ENCODE measurements at places on chromosomes 6 and 20.

- DNase-seq: no peak
Observed at GRCh38 chr6:52391599-52391998, 28.5 kb upstream of the EFHC1 start.

DNA sequence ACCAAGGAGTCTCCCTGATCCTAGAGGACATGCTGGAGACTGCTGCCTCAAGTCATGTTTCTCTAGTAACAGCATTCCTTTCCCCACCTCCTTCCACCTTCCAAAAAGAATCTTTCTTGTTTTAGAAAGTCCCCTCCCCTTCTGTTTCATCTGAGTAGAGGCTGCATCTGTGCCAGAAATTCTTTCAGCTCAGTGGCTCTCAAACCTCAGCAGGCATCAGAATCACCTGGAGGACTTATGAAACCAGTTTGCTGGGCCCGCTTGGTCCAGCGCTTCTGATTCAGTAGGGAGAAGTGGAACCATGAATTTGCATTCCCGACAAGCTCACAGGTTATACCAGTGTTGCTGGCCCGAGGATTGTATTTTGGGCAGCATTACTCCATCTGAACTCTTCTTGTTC, 55.1 kb downstream of the TMEM200A start:
- no peak for DNase-seq

DNA sequence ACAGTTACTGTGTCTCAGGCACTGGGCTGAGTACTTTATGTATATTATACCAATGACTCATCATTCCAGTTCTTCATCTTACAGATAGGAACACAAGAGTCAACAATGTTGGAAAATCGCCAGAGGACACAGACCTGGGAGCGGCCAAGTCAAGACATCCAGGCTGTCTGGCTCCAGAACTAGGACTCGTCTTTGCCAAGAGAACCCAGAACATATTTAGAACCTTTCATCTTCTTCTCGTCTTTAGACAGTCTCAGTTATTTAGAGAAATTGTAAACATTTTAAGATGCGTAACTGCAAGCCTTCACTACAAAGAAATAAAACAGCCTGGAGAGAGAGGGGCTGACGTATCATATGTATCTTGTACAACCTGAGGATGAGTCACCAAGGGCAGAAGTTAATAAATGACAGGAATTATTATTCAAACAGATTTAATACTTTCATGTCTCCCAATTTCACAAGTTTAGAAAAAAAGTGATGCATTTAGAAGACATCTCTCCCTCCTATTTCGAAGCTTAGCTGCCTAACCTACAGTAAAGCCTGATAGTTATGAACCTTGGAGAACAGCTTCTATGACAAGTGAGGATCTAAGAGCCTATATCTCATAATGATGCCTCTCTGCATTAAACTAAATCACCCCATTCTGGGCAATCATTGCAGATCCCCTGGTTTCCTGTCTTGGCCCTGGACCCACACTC, 43.4 kb downstream of the SLC22A3 start:
- no peak for DNase-seq

DNA sequence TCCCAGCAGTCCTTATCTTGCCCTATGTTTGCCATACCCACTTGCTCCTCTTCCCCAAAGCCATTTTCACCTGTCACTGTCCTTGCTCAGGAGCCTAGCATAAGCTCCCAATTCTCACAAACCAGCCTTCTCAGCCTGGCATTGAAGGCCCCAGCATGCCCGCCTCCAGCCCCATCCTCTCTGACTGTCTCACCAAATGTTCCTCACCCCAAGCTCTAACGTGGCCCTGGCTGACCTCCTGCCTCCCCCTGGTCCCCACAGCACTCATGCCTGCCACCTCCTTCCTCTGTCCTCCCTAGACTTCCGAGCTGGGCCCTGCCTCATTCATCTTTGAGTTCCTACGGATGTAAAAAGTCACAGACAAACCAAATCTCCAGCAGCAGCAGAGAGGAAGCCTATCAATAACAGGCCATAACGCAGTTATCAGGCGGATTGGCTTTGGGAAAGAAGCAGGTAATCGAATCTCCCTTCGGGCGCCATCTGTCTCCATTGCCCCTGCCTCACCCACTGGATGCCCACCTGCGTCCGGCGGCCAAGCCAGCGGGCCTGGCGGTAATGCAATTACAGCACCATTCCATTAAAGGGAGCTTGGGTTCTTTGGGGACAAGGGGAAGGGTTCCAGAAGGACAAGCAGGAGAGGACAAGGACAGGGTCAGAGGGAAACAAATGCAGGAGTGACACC, 104.4 kb downstream of the MRPL14 start:
- DNase-seq: no peak

DNA sequence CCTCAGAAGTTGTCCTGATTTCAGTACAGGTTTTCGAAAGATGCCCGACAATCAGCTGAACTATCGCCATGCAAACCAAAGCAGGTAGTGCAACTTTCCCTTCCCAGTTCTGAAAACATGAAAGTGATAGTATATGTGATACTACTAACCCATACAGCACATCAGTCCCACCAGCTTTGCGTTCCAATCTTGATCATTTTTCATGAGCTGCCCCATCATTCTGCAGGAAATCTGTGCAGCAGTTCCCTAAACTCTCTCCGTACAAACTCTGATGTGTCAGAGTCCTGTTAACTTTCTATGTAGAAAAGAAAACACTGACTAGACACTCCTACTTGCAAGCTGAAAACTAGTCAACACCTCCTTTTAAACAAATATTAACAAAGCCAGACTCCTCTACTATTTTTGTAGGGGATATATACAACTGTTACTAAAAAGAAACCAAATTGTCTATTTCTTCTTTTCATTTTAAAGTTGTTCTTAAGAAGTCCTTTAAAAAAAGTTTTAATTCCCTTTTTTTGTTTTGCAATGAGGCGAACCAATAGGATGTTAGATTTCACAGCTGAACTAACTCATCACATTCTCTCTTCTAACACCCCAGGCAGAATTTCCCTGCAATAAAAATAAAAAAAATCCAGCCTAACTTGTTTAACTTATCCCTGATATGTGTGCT, 99.6 kb upstream of the DST start:
- DNase-seq: no peak

- no peak for DNase-seq
Observed at GRCh38 chr6:132410830-132411229, 9.6 kb upstream of the MOXD1 start.

DNA sequence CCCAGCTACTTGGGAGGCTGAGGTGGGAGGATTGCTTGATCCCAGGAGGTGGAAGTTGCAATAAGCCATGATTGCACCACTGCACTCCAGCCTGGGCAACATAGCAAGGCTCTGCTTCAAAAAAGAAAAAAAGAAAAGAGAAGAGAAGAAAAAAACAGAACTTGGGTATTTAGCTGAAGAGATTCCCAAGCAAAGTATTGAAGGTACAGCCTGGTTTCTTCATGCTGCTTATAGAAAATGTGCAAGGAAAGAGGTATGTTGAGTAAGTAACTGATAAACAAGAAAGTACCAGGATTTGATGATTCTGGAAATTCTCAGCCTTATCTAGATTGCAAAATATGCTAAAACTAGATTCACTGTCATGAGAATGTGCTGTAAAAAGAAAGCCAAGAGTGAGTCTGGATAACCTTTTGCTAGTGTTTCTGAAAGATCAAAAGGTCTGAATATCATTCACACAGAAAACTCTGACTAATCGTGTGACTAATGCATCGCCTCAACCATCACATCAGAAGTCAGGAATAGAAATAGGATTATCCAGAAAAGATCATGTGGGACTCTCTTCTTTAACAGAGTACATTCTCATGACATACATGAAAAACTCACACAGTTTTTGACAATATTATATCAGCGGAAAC, 32.4 kb upstream of the NOP56 start:
- no peak for DNase-seq

DNA sequence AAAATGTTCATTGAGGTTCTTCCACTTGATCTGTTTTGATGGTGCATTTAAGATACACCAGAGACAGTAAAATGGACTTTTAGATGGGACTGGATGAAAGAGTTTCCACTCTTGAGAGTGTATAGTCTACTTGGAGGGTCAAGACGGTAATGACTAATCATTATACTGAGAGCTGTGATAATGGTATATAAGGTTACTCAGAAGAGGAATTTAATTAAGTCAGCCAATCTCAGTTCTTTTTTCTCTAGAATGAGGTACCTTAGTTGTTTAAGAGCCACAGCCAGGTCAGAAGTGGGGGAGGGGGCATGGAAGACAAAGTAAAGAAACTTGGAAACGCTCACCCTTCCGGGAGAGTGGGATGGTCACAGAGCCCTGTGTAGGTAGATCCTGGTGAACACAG, 123.9 kb downstream of the MAP3K4 start:
- DNase-seq: peak; percentile 8

- DNase-seq: no peak
Observed at GRCh38 chr20:16528078-16528477, 45.2 kb downstream of the KIF16B start.

GRCh38 chr6:77450924-77451323, 12.4 kb downstream of the HTR1B start:
- no peak for DNase-seq

DNA sequence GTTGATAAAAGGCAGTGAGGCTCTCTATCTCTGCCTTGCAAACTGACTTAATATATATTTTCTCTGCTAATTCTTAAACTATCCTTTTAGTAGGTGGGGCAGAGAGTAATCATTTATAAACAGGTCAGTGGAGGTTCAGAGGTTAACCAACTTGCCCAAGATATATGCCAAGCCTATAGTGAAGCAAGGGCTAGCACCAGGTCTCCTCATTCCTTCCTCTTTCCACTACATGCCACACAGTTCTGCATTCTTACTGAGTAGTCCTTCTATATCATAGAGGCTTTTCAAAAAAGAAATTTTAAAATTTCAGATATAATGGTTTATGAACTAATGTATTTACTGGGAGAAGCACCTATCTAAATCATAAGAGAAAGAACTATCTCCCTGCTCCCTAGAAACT, 8.5 kb downstream of the ARG1 start:
- no peak for DNase-seq

- DNase-seq: no peak
Observed at GRCh38 chr20:33393609-33394008, 7.7 kb downstream of the CDK5RAP1 start.

GRCh38 chr6:10643201-10643651, 51.2 kb downstream of the C6orf52 start:
- DNase-seq: no peak

GRCh38 chr6:130046671-130047070, 28.3 kb downstream of the L3MBTL3 start:
- no peak for DNase-seq

DNA sequence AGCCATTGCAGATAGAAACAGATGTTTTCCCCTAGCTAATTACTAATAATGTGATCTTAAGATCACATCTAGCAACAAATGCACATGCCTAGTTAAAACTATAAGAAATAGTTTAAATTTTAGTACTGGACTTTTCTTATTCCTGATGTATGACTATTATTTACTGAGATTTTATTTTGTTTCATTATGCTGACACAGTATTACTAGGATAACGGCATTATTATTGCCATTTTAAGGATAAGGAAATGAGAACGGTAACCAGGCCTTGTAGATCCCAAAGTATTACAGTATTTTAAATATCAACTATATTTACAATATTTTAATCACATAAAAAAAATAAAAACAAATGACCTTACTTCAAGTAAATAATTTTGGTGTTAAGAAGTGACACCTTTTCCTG, 240.3 kb downstream of the ADGRB3 start:
- DNase-seq: no peak

- DNase-seq: no peak
Observed at GRCh38 chr20:23125625-23126191, 39.6 kb upstream of the CD93 start.

DNA sequence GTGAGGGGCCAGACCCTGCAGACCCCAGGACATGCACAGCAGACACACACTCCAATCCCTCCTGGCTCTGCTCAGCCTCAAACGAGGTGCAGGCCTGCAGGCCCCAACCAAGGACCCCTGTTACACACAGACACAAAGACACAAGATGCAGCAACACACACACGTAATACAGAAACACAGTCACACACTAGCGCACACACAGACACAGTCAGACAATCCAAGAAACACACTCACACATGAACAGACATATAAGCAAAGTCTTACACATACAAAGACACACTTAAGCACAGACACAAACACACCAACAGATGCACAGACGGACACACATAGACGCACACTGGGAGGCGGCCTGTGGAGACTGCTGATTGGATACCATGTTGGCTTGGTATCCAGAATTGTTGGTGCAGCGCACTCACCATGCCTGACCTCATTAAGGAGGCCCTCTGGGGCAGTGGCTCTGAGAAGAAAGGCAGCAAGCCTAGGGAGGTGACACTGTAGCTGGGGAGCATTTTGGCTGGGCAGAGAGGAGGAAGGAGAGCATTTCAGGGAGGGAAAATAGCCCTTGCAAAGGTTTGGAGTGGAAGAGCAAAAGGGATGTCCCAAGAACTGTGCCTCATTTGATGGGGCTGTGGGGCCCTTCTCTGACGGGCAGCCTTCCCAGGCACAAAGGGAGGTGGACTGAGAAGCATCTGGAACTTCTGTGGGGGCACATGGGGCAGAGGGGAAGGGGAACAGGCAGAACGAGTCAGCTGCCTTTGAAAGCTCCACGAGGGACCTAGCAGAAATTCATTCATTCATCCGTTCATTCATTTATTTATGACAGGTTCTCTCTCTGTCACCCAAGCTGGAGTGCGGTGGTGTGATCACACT, 1.4 kb upstream of the HSPA12B start:
- DNase-seq: no peak

DNA sequence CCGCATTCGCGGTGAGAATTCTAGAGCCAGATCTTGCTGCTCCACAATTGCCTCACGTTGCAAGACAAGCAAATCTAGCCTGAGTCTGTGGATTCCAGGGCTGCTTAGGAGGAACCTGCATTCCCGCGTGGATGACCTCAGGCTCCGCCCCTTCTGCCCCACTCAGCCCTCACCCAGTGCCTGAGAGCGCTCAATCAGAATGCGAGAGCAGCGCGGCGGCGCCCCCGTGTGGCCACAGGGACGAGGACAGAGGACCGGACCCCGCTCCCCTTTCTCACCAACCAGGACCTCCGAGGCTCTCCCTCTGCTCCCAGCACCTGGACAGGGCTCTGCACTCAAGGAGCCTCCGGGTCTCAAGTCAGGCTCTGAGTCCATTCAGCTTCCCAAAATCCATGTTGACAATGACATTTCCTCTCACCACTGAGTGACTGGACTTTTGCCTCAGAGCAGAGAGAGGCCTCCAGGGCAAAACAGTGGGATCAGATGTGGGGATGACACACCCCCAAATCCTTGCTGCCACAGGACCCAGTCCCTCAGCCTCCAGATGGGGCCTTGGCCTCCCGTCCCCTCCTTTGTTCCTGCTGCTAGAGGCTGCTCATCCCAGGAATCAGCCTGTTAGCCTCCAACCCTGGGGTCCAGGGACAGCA, 52.0 kb downstream of the RPP21 start:
- DNase-seq: peak; percentile 89

Data from activated CD4-positive, alpha-beta T cell treated with anti-CD3 and anti-CD28 coated beads, Interleukin-2, Interleukin-6, amounts not matched to agents 100 ng/mL and 50 ng/mL, durations not matched to agents 16 hours and 8 hours (primary cell).